ENCODE measurements at places on chromosomes 4 and X. TPM values are rescaled to one million over a fixed set of nuclear protein-coding genes. Genes with fewer than 3 reads are reported as not detected.

UGT8 gene
- 1.1 TPM for total RNA-seq

FAM149A gene
- total RNA-seq, result 1.6 TPM

- ATAC-seq, result no peak
Measured at GRCh38 chrX:115360220-115360781, 70.8 kb downstream of the LUZP4 start.

GRCh38 chr4:115770046-115770543 lies 656.7 kb upstream of the NDST4 start:
- ATAC-seq, result no peak

GRCh38 chr4:153904011-153904410 lies 115.1 kb upstream of the SFRP2 start:
- ATAC-seq, result no peak

GRCh38 chr4:151922306-151922705 lies 161.5 kb upstream of the GATB start:
- no peak for ATAC-seq

GRCh38 chr4:139312552-139313332 lies 10.5 kb upstream of the NDUFC1 start:
- no peak for ATAC-seq

- no peak for ATAC-seq
Measured at GRCh38 chr4:13876131-13876530, 248.6 kb upstream of the BOD1L1 start.

All from esophagus mucosa (tissue), 1 donor.